ENCODE measurements at places on chromosomes 11 and 22.

GRCh38 chr22:19176175-19176643 is 2.3 kb downstream of the SLC25A1 start:
- no peak for DNase-seq

DNA sequence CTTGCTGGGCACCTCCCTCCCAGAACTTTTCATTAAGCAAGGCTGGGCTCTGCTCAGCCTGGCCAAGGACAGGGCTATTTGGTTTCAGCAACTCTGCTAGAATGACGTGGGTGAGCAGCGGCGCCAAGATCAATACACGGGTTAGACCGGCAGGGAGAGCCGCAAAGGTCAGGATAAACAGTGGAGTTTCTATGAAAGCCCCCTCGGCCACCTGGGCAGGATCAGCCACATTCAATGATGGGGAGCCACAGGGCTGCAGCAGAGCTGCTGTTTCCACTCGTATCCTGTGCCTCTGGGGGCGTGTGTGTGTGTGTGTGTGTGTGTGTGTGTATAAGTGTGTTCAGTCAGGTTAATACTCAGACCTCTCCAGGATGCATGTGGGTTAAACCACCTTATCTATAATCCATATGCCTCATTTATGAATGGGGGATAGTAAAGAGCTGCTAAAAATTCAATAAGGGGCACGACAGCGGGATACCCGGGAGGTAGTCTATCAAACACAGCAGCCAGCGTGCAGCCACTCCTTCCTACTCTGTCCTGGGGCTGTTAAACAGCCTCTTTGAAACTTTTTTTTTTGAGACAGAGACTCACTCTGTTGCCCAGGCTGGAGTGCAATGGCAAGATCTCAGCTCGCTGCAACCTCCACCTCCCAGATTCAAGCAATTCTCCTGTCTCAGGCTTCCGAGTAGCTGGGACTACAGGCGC is 34.8 kb downstream of the MYH9 start:
- DNase-seq, result no peak

GRCh38 chr11:72863916-72864315 is 49.7 kb downstream of the ATG16L2 start:
- DNase-seq, result no peak

DNA sequence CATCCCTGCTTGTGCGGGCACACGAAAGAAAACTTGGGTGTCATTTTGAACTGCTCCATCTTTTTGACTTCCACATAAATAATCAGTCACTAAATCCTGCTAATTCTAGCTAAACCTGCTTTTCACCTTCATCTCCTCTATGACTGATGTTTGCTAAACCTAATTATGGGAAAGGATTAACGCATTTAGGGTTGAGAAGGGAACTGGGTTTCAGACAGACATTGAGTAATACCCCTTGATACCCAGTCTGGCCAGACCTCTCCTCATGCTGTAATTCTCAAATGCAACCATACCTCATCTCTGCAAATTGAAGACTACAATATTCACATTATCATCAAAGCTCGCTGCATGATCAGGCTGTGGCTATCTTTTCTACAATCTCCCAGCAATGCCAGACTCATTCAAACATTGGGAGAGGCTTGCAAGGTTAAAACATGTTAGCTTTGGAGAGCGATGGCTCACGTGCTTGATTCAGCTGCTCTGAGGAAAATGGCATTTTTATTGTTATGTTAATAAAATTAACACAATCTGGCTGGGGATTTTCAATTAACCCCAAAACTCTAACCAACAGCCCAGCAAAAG is 2.4 kb downstream of the HPS4 start:
- DNase-seq, result no peak

GRCh38 chr22:43407591-43407990 is 4.2 kb upstream of the MPPED1 start:
- no peak for DNase-seq

GRCh38 chr11:113992459-113993110 is 17.7 kb downstream of the HTR3A start:
- no peak for DNase-seq

GRCh38 chr11:70155386-70155785 is 47.7 kb upstream of the FADD start:
- DNase-seq, result no peak

GRCh38 chr22:28896611-28897010 is 13.2 kb downstream of the ZNRF3 start:
- DNase-seq, result no peak

DNA sequence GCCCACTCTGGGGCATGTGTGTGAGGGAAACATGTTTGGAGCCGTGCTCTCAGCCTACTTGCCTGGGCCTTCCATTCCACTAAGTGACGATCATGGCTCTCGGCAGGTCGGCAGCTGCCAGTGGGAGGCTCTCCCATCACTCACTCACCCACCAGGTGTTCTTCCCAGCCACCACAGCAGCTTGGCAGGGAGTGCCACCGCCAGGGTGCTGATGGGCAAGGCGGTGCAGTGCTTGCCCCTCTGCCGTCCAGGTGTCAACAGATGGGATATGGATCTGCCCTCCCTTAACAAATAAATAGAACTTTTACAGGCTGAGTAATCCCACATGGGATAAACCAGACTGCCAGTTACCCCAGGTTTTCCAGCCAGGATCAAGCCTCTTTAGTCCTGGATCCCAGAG is 205.5 kb upstream of the TMEM45B start:
- no peak for DNase-seq

GRCh38 chr22:24465566-24465965 is 29.6 kb upstream of the UPB1 start:
- DNase-seq, result no peak

- no peak for DNase-seq
These were observed 21.7 kb downstream of the SLC37A2 start for GRCh38 chr11:125084761-125085231.

- no peak for DNase-seq
These were observed 8.2 kb downstream of the REXO2 start for GRCh38 chr11:114447444-114447843.

GRCh38 chr11:10109806-10110205 is 184.2 kb downstream of the SBF2 start:
- no peak for DNase-seq

DNA sequence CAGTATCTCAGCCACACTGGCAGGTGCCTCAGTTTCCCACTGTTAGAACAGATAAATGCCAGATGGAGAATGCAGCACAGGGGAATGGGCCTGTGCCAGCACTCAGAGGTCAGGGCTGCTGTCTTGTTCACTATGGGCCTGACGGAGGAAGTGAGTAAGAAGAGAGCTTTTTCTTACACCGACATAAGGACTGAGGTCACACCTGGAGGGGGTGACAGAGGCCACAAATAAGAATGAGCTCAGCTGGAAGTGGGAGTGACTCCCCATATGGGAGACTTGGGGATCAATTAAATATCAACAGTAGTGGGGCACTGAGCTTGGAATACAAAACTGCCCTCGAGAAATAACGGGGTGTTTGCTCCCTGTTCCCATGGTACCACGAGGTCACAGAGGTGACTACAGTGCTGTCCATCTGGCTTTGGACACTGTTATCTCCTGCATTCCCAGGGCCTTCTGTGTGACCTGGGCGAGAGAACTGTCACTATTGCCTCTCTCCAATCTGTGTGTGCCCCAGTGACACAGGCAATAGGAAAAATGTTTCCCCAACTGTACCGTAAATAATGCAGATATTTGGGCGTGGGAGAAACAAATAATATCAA is 94.1 kb upstream of the NNMT start:
- no peak for DNase-seq

DNA sequence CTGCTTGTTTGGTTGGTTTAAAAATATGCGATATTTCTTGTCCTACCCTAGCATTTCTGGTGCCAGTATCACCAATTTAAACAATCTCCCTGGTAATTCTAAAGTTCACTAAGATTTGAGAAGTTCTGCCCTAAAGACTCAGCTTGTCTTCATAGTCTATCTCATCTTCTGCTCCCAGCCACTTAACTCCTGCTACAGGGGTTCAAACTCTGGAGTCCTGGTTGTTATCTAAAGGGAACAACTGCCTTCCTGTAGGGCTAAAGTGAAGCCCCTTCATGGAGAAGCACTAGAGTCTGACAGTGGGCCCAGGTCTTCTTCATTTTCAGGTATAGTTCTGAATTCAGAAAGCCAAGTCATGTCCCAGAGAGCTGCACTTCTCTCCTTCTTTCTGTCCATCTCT is 73.2 kb downstream of the CTNND1 start:
- DNase-seq, result no peak

GRCh38 chr11:109911488-109911887 is 181.7 kb upstream of the ZC3H12C start:
- no peak for DNase-seq

DNA sequence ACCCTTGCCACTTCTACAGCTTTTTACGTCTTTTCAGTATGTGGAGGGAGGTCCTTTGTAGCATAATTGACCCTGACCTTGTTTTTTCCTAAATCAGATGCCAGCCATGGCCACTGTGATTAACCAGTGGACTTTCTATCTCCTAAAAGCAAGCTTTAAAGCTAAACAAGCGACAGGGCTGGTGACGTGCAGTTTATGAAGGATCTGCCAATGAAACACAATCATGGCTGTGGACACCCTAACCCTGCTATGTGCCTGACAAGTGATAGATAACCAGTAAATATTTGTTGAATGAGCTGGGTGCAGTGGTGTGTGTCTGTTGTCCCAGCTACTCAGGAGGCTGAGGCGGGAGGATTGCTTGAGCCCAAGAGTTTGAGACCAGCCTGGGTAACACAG is 64.2 kb downstream of the LIF start:
- DNase-seq, result no peak

- no peak for DNase-seq
These were observed 20.5 kb upstream of the RBFOX2 start for GRCh38 chr22:36048911-36049677.

- no peak for DNase-seq
These were observed 43.4 kb upstream of the SC5D start for GRCh38 chr11:121249039-121249663.

GRCh38 chr22:48395201-48395600 is 1432.5 kb downstream of the BRD1 start:
- DNase-seq, result no peak

DNA sequence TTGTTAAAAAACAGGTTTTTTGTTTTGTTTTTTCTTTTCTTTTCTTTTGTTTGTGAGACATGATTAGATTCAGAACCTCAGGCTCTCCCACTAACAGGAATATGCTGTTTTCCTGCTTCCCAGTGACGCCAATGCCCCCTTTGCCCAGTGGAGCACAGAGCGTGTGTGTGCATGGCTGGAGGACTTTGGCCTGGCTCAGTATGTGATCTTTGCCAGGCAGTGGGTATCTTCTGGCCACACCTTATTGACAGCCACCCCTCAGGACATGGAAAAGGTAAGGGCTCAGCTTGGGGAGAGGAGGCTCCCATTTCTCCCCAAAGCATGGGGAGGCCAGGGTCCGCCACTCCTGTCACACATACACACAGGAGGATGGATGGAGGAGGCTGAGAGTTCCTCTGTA is 25.0 kb downstream of the CYB5R2 start:
- no peak for DNase-seq

GRCh38 chr22:45007391-45008185 is 2.2 kb downstream of the PHF21B start:
- no peak for DNase-seq

DNA sequence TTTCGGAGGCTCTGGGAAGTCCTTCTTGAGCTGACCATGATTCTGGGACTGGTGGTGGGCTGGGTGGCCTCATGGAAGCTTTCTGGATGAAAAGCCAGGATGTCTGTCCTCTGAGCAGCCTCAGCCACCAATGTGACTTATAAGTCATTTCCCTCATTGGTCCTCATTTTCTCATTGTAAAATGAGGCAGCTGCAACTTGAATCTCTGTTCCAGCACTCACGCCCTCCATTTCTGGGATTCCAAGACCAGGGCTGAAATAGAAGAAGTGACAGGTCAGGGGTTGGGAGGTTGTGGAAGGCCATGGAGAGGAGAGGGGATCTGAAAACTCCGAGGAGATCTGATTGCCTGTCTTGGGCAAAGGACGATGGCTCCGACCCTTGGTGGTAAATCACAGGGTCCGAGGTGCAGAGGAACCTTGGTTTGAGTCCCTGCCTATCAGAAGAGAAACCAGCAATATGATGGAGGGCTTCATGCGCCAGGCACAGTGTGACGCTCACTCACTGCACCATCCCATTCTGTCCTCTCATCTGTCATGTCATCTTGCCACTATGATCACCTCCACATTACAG is 38.3 kb downstream of the TSPAN18 start:
- DNase-seq, result no peak
